GM12878 (cell line): ENCODE measurements at places on chromosomes 6 and 20. TPM values are rescaled to one million over a fixed set of nuclear protein-coding genes. Genes with fewer than 3 reads are reported as not detected.

DNA sequence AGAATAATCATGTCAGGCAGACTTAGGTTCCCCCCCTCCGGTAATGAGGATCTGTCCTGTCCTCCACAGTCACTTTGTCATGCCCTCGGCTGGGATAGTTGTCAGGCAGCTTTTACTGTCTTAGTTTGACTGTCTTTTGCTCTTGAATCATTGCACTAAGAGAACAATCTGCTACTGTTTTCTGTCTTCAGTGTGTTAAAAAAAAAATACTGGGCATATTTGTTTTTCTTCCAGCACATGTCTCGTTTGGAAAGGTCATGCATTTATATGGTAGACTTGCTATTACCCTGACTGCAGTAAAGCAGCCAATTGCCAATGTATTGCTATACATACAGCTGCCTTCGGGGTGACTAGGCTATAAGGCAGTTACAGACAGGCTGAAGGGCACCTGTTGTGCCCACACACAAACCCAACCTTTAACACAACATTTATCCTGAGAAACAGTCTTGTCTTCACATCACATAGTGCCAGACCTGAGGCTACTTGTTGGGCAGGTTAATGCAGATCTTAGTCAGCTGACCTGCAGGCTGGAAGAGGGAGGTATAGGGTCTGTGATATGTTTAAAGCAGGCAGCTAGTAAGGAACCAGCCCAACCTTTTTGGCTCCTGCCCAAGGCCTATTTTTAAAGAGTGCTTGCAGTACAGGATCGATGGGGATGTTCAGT, 26.7 kb downstream of the ARFGEF3 start:
- DNase-seq: no peak

- no peak for DNase-seq
Measured at GRCh38 chr6:29656157-29656556, 735 bp upstream of the MOG start.

Gene ELOVL2
- not detected in 2 replicates for total RNA-seq

DNA sequence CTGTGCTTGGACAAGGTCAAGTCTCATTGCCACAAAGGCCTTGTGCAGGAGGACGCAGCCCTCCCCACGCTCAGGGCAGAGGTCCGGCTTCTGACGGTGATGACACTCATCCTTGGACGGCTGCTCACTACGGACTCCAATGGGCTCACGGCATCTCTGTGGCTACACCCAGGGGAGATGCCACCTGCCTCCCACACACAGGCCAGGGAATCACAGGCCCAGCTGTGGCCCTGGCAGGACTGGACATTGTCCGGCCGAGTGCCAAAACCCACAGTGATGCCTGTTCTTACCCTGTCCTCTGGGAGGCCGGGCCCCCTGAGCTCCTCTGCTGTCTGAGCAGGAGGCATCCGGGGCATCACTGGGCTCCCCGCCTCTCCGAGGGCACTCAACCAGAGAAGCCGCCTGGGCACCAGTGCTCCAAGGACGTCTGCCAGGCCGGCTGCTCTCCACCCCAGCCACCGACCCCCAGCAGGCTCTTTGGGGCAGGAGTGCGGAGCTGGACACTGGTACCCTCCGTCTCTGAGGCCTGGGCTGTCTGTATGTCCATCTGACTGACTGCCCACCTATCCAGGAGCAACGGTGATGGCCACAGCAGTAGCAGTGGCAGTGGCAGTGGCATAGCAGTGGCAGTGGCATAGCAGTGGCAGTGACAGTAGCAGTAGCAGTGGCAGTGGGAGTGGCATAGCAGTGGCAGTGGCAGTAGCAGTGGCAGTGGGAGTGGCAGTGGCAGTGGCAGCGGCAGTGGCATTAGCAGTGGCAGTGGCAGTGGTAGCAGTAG, 1.9 kb downstream of the RBBP8NL start:
- no peak for DNase-seq

DNA sequence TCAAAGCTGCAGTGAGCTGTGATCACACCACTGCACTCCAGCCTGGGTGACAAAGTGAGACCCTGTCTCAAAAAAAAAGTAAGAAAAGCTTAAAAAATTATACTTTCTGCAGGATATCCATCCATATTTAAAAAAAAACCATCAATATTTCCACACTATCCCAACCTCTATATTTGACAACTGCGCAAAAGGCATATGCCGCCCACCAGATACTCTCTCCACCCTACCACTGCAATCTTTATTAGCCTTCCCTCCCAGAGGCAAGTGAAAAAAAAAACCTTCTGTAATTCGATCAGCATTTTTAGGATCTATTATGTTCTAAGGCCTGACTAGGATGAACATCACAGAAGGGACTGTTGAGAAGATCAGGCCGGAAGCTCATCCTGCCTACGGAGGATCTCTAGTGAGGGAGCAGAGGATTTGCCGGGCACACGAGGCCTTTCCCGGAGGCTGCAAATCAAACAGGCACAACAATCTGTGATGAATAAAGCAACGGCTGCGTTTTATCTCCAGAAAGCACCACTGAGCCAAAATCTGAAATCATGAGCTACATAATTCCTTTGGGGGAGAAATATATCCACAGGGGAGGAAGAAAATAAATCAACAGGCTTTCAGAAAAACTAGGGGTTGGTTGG, 65.9 kb downstream of the GFOD1 start:
- no peak for DNase-seq

GRCh38 chr6:157223511-157223910, 99.8 kb downstream of the TMEM242 start:
- no peak for DNase-seq

- DNase-seq: no peak
Measured at GRCh38 chr6:32109114-32109764, at the start of gene TNXB. TSS of gene TNXB (minus strand) at chr6:32109338. CDS start at chr6:32098198, 11,140 bp downstream.

- no peak for DNase-seq
Measured at GRCh38 chr20:23061734-23062561, 12.5 kb upstream of the THBD start.

Gene PRSS16
- 5.9 and 7.1 TPM in 2 replicates for total RNA-seq

GRCh38 chr20:18252597-18253451, 35.5 kb upstream of the ZNF133 start:
- DNase-seq: no peak

Gene VSTM2L
- 1.3 and 1.5 TPM in 2 replicates for total RNA-seq

Gene PNLDC1
- 0.19 TPM in 1 of 2 replicates, not detected in the other for total RNA-seq

DNA sequence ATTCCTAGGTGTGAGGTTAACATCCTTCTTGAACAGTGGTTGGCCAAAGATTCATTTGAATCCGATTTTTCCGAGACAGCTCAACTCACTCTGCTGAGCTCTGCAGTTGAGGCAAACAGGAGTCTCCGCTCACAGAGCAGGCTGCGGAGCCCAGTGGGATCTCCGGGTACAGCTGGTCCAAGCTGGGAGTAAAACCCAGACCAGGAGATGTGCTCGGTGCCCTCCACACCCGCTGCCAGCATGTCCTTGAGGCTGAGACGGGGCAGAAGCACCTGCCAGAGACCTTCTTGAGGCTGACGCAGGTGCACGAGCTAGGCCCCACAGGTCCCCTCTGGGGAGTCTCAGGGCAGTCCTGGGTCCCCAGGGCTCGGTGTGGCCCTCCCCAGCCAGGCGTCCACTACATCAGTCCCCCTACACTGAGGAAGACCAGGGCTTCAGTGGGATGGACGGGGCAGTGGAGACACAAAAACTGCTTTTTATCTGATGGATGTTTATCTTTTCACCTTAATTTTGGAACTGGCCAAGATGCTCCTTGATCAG, 119.0 kb downstream of the AGPAT4 start:
- no peak for DNase-seq

DNA sequence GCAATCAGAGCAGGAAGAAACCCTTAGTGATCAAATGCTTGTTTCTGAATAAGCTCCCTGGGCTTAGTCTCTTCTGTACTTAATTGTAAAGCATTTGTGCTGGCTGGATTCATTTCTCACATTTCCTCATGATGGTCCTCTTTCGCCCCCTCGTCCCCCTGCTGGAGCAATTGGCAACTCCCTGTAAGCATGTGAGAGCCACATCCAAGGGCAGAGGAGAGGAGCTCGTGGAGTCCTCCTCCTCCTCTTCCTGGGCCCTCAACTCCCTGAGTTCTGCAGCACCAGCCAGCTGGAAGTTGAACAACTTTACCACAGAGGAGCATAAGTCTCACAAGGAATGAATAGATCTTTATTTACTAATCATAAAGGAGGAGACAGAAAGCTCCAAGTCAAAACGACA, 12.6 kb downstream of the ANKEF1 start:
- no peak for DNase-seq

Gene HLA-DOA
- total RNA-seq: 73.3 and 73.5 TPM in 2 replicates

GRCh38 chr20:2688041-2688591, 4.5 kb upstream of the EBF4 start:
- no peak for DNase-seq
